GM13976 (cell line): ENCODE measurements at places on chromosomes 7 and 10.

DNA sequence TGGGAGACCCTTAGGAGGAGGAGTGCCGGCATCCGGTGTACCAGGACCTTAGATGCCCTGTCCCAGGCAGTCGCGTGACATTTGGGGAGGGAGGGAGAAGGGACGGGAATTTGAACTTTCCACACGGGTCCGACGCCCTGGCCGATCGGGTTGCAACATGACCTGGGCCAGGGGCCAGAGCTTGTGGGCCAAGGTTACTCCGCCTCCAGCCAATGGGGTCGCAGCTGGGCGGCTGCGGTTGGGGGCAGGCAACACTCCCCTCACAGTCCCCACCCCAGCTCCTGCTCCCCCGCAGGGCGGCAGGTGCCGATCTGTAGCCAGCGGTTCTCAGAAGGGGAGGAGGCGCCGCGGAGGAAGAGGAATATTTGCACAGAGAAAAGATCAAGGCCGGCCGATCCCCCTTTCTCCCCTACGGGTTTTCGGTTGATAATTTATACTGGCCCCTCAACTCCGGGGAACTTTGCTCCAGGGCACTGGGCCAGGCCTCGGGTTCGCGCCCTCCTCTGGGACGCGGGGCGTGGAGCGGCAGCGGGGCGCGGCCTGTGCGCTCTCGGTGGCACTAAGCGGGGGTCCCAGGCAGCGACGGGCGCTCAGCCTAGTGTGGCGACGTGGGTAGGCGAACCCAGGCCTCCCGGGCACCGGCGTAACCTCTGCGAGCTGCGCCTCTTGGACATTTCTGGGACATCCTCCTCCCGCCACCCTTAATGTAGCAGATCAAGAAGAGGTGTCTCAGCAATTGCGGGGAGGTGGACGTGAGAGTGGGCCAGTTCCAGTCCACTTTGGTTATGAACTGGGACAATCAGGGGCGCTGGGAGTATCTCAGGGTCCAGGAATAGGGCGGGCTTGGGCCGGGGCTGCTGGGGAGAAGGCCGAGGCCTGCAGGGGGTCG, 1.2 kb downstream of the MLXIPL start:
- peak; percentile 43 for DNase-seq

GRCh38 chr7:151849008-151849878, 27.7 kb downstream of the PRKAG2 start:
- no peak for DNase-seq

DNA sequence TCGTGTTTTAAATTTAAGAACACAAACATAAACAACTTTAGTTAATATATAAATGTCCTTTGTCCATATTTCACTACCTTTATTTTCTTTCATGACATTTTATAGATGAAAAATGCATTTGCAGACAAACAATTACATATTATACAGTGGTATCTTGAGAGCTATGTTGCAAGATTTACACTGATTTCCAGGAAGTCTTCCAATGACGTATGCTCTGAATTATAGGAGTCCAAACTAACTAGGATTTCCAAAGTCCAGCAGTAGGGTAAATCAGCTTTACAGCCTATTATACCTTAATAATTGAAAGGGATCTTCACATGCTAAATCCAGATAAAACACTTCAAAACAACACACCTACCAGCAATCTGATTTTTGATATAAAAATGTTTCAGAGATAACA, 69.4 kb downstream of the HYCC1 start:
- DNase-seq, result no peak

- no peak for DNase-seq
These were observed 24.8 kb upstream of the OCM2 start for GRCh38 chr7:98014830-98015229.

- no peak for DNase-seq
These were observed 114.0 kb downstream of the PRKCQ start for GRCh38 chr10:6465854-6466601.

DNA sequence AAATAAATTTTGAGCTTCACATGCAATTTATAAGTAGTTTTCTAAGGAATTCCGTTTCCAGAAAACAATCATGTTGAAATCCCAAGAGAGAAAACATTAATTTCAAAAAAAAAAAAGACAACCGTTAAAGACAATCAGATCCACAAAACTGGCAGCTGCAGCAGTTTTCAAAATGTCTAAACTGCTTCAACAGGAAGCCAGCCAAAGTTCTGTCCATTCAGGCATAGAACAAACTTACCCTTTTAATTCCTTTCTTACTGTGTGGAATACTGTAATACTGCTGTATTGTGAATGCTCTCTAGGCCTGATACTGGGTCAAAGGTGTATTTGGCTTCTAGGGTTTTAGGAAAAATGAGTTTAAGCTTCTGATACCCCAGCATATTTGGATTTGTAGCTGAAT, 31.6 kb downstream of the HOXA1 start:
- DNase-seq, result no peak

DNA sequence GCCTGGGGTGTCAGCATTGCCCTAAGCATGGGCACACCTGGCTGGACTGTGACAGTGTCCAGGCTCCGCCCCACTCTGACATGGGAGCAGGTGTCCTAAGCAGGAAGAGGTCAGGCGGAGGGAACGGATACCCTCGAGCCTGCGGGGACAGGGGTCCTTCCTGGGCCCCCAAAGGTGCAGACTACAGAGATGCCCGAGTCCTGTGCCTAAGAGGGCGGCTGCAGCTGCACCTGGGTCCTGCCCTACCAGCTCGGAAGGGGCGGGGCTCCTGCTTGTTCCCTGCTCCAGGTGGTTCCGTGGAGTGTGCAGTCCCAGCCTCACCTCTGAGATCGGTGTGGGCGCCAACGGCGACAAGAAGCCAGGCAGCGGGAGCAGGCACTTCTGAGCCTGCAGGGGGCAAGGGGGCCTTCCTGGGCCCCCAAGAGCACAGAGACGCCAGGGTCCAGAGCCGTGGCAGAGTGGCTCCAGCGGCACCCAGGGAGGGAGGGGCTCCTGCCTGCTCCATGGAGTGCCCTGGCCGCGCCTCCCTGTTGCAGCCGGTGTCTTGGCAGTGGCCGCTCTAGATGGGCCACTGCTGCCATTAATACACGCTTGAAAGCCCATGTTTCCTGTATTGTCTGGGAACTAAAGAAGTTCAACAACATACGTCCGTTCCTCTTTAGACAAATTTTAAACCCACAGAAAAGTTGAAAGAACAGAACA, 64.5 kb upstream of the CACNA2D1 start:
- no peak for DNase-seq

GRCh38 chr7:112060625-112061024, 145.6 kb downstream of the DOCK4 start:
- no peak for DNase-seq

DNA sequence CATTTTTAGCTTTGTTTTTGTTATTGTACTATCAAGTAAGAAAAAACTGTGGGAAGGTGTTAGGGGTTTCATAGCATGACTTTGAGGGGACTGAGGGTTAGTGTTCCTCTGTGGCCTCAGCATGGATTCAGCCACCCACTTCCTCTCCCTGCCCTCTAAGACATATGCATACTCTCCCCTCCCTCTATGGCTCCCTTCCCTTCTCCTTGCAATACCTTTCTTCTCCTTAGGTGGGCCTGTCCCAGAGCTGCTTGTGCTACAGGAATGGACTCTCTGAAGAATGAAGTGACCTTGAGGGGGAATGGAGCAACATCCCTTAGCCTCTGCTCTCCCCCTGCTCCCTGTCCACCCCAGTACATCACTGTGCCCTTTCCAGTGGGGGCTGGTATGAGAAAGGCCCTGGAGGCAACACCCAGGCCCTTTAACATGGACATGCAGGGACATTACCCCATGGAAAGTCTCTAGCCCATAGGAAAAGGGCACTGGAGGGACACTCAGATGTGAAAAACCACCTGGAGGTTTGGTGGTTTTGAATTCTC, 22.4 kb downstream of the CDH23 start:
- DNase-seq, result no peak

- DNase-seq, result no peak
These were observed 70.8 kb downstream of the NKX6-2 start for GRCh38 chr10:132714986-132715775.

GRCh38 chr7:18235819-18236218, 208.2 kb upstream of the PRPS1L1 start:
- no peak for DNase-seq

GRCh38 chr7:15720849-15721471, 34.5 kb upstream of the MEOX2 start:
- peak; percentile 4 for DNase-seq

- no peak for DNase-seq
These were observed 208.0 kb upstream of the FERD3L start for GRCh38 chr7:19353180-19353579.

- DNase-seq, result no peak
These were observed 125.0 kb upstream of the NPY start for GRCh38 chr7:24158975-24159374.

- DNase-seq, result no peak
These were observed 81.7 kb downstream of the CD36 start for GRCh38 chr7:80720146-80720545.

- no peak for DNase-seq
These were observed 7.7 kb downstream of the RHEB start for GRCh38 chr7:151511946-151512345.

- no peak for DNase-seq
These were observed 53.2 kb upstream of the ABLIM1 start for GRCh38 chr10:114711176-114711868.

DNA sequence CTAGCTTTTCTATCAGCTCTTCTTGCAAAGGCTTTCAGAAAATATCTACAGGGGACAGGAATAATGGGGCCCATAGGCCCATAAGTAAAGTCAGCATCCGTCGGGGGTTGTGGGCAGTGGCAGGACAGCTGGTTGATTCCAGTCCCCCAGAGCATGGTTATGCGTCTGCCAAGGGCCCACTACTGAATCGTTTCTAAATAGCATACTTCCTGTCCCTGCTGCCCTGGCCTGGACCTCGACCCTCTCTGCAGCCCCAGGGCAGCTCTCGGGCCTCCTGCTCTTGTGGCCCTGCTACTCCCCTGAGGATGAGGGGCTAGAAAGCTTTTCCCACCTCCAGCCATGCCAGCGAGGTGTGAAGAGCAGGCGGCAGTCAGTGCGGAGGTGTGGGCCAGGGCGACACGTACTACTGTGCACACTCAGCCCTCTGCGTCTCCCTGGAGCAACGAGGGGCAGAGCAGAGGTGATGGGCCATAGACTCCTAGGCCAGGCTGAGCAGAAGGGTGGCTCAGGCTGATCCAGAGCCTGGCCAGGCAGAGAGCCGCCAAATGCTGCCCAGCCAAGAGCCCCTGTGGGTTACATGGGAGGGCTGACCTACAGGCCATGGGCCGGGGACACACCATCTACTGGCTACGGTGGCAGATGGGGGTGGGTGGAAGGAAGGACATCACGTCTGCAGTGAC, 4.7 kb upstream of the OPN4 start:
- DNase-seq, result no peak

DNA sequence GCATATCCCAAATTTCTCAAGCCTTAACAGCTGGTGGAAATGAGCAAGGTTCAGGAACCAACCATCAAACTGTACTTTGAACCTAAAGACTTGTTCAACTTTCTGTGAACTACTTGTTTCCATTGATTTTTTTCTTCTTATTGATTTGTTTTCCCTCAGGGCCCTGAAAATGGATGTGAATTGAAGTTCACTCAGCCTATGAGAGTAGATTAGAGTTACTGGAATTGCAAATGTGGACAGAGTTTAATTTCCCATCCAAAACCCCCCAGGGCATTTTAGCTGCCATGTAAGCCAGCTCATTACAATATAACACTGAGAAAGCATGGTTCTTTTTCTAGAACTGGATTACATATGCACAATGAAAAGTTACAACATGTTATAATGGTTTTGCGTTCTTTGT, 1105.7 kb downstream of the REEP3 start:
- no peak for DNase-seq

DNA sequence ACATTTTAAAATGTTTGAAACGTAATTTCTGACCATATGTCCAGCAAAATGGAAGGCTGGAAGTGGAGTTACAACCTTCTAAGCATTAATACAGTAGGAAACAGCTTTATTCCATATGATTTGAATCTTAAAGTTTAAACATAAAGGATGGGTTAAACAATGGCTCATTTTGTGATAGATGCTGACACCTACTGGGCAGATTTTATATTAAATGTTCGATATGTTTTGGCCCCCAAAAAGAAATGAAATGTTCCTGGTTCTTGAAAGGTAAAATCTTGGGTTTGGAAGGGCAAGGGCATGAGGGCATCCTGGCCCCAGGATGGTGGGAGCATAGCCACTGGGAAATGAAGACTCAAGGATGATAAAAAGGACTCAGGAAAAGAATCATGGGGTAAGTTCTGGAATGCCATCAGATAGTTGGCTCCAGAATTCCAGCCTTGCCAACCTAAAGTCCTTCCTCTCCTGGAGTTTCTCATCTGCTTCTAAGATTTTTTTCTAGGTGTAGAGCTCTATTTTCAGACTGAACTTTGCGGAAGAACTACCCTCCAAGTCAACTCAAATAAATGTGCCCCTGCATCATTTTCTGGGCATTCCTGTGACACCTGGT, 34.6 kb upstream of the SLC35G1 start:
- DNase-seq, result peak; percentile 32

DNA sequence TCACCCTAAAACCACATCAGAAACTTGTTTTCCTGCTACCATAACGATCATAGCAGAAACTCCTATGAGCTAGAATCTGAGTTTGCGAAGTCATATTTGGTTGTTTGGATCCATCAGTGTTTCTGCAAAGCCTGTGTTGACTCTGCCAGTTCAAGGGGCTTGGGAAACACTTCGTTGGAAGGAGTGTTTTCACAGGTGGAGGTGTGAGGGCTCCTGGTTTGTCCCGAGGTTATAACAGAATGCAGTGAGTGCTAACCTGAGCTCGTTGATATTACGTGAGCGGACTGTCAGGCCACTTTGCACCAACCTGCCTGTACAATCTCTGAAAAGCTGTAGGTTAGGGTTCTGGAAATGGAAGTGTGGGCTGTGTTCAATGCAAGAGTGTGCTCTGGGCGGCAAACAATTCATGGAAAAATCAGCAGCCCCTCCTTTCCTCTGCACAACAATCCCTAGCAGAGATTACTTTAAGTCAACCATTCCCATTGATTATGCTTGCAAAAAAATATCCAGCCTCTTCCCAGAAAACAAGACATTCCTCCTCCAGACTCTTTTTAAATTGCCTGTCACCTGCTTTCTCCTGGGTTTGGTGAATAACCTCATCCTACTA, 622.0 kb downstream of the TYW1 start:
- DNase-seq, result no peak

DNA sequence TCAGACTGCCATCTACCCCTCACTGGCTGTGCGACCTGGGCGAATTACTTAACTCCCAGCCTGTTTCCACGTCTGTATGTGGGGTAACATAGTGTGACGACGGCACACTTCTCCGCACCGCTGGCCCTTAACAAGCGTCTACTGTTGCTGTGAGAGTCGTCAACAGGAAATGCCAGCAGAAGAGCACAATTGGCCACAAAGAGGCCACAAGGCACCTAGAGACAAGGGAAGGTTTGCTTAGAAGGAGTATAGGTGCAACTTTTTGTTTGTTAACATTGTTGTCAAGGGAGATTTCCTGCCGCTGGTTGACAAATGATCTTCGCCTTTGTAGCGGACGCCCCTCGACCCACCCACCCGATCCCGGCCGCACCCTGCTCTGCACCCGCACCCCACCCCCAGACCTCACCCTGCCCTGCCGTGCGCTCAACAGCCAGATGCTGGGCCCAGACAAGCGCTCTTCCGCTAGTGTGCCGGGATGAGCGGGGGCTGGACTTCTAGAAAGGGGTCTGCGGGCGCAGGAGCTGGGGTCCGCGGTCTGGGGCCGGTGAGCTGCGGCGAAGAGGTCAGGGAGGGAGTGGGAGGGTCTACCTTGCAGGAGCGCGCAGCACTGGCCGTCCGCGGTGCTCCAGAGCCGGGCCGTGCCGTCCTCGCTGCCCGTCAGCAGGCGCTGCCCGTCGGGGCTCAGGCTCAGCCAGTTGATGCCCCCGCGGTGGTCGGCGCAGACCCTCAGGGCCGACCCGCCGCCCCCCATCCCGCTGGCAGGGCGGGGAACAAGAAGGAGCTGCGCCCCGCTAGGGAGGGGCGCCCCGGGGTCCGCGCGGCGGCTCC, 785 bp downstream of the WDR86 start:
- DNase-seq, result no peak

GRCh38 chr7:36777062-36777461, 52.8 kb upstream of the AOAH start:
- DNase-seq, result no peak
